HepG2 (cell line): ENCODE measurements at places on chromosomes 4 and X.
A peak's percentile ranks its signal among the peaks of the same experiment; 100 is the strongest.

DNA sequence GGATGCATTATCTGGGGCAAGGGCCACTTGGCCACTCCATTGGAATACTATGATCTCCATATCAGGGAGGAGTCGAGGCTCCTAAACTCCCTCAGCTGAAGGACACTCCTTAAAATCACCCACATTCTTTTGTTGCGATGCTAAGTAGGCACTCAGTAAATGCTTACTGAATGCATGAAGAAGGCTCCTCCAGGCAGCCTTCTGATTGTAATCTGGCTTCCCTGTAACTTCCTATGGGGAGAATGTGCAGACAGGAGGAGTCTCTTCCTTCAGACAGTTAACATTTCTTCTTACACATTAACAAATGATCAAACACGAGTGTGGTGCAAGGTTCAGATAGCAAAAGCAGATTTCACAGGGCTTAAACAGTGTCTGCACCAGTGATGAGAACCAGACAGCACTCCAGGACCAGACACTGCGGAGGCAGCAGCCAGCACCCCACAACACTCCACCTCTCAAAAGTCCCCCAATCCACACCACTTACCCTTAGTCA, 21.4 kb upstream of the USO1 start:
- DNase-seq: peak; percentile 83

GRCh38 chr4:97132435-97132834, 1010.8 kb downstream of the STPG2 start:
- DNase-seq: no peak

GRCh38 chr4:107599841-107600240, 120.2 kb downstream of the PAPSS1 start:
- no peak for DNase-seq

DNA sequence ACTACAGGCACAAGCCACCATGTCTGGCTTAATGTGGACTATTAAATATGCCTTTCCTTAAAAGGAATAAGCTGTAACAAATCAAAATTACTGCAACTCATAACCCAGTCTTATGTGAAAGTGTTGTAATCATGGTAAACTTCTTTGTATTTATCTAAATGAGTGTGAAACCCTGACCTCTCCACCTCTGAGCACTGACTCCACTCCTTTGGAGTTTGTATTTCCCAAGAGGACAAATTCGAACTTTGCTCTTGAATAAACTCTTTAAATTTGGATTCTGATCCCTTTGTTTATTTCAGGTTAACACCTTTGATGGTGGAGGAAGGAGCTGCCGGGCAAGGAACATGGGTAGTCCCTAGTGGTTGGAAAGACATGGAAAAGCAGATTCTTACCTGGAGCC, 48.3 kb upstream of the FAM9A start:
- DNase-seq: peak; percentile 30

- DNase-seq: no peak
Observed at GRCh38 chrX:13550346-13550745, 19.1 kb upstream of the EGFL6 start.

DNA sequence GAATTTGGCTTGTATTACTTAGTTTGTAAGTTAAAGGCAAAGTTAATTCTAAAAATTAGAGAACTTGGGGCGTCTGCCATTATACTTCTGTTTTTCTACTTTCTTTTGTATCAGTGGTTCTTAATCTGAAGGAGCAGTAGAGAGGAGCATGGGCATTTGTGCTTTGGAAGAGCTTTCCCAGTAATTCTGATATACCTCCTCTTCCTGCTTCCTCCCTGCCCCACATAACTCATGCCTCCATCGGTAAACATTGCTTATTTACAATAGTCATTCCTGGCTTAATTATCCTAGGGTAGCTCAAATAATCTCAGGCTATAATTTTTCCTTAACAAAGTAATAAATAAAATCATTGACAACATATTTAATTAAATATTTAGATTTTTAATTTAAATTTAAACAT, 37.1 kb upstream of the SPARCL1 start:
- DNase-seq: no peak

DNA sequence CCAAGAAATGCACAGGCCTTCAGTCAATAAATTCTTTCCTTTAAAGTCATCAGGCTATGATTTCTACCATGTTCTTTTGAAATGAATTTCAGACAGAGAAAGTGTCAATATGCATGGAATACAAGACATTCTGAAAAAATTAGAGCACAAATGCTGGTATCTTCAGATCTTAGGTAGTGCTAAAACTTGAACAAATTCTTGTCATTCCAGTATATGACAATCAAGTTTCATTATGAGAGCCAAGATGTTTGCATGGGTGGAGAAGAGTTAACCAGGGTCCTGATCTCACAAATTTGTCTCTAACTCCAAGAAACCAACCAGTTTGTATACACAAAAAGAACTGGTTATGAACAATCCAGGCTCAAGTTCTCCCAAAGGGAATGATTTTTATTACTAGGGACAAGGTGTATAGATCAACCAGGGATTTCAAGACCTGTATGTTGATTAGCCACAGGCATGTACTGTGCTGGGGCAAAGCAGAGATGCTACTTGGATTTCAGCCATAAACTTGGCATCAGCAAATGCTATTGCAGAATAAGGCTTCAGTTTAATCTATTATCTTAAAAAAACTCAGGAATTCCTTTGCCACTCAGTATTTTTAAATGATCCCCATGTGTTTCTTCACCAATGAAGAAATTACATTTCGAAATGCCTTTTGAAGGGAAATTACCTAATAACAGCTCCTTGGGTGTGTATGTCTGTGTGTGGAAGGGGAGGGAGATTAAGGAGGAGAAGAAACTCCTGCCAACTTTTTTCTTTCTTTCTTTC, 69.7 kb downstream of the FANCB start:
- no peak for DNase-seq

DNA sequence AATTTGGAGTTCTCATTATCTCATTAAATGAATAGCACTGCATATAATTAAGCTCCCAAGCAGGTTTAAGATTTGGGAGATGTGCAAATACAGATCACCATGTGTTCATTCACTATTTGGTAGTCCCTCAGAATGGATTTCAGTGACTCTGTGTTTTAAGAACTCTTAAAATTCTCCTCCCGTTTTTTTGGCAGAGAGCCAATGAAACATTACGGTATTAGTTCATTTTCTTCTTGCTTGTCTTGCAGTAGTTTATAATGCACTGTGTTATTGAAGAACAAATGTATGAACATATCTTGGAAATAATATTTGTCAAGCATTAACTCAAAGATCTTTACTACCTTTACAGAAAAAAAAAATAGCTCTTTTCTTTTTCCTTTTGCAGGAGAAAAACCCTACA, 32.7 kb downstream of the KLF3 start:
- DNase-seq: no peak

GRCh38 chrX:1767026-1767425, 152.2 kb downstream of the ASMT start:
- DNase-seq: no peak

DNA sequence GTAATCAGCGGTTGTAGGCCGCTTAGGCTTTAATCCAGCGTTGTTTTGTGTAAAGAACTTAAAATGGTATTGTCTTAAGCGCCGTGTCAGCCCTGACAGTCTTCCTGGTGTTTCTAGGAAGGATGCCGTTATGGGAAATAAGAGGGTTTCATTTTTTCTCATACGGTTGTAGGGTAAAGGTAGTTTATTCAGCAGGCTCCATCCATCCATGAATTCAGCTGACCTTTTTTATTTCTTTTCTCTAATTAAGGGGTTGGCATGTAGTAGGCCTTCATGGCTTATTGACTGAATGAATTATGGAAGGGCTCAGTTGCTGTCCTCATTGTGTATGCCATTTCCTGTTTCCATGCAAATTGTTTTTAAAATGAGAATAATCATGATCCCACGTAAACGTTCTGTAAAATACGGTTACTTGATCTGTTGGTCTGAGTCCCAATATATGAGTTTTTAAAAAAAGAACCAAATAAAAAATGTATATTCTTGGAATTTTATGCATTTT, 693 bp downstream of the OCIAD1 start:
- no peak for DNase-seq

- no peak for DNase-seq
Observed at GRCh38 chrX:47456080-47456479, 26.9 kb downstream of the ZNF41 start.

GRCh38 chr4:5912614-5913019, 19.7 kb upstream of the CRMP1 start:
- DNase-seq: no peak

GRCh38 chr4:189988877-189989431, 38.1 kb downstream of the FRG2 start:
- no peak for DNase-seq

DNA sequence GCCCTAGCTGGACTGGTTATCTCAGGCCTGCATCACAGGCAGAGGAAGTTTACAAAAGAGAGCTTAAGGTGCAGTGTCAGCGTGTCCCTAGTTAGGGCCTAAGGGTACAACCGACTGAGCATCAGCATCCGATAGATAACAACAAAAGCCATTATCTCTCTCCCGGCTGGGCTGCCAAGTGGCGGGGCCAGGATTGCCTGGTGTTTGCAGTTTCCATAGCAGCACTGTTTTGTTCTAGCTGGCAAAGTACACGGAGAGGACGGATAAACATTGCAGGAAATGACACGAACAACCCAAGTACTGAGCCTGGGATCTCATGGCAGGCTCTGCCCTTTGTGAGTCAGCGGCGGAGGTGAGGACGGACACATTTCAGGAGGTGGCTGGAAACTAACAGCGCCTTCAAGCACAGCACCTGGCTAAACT, 104.7 kb upstream of the NOCT start:
- peak; percentile 55 for DNase-seq

GRCh38 chr4:1776521-1777161, 16.5 kb upstream of the FGFR3 start:
- peak; percentile 74 for DNase-seq

DNA sequence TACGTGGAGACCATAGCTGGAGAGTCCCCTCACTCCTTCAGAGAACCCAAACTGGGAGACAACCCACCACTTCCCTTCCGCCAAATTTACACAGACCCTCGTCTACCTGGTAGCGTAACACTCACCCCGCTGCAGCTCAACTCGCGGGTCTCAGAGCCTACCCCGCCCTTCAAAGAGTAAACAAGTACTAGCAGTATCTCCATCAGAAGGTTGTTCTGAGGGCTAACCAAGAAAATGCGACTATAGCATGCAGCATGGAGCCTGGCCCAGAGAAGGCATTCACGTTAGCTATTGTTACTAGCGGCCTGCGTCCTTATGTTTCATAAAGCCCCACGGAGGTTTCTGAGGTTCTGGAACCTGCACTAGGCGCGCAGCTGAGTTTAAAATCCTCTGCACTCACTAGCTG, 531 bp upstream of the MANBA start:
- peak; percentile 17 for DNase-seq

- DNase-seq: no peak
Observed at GRCh38 chrX:50211510-50211909, 6.9 kb downstream of the CCNB3 start.

DNA sequence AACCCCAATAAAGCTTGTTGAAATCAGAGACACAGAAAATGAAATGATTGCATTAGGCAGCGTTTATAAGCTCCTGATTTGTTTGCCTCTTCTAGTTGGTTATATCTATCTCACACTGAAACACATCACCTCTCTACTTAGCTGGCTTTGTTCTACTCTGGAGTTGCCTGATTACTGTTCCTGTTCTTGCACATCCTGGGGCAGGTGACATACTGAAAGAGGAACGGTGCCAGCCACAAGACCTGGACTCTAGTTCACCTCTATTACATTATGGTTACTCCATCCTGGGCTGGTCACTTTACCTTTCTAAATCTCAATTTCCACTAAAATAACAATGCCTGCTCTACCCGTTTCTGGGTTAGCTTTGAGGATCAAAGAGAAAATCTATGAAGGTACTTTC, 47.9 kb downstream of the TRIM2 start:
- DNase-seq: no peak

DNA sequence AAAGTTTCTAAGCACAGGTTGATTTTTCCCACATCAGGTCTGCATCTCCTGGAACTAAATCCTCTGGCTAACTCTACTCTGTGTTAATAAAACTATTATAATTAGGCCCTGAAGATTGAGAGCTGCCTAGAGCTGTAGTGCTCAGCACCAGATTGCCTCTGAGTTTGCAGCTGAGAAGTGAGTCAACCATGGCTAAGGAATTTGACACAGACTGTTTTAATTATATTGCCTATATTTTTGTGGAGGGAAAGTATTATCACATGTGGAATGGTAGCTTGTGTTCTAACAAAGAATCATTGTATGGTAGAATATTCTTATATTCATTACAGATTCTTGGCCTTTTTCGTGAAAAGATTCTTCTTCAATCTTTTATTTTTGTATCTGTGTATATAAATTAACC, 1907.6 kb upstream of the TENM3 start:
- no peak for DNase-seq

- no peak for DNase-seq
Observed at GRCh38 chr4:8532245-8532781, 47.9 kb upstream of the GPR78 start.

GRCh38 chrX:119190831-119191230, 45.3 kb upstream of the PGRMC1 start:
- DNase-seq: no peak

DNA sequence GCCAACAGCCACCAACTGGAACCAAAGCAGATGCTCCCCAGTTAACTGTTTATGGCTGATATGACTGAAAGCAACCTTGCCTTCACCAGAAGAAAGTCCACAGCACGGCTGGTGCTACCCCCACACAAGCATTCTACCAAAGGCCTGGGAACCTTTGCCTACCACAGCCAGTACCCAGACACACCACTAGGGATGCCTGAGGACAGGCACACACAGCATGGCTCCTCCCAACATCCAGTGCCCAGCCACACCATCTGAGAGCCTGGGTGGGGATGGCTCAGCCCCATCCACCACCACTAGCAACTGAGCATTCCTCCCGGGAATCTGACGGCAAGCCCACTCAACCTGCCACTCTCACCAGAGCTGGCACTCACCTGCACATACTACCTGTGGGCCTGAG, 178.6 kb downstream of the SLC7A11 start:
- no peak for DNase-seq

DNA sequence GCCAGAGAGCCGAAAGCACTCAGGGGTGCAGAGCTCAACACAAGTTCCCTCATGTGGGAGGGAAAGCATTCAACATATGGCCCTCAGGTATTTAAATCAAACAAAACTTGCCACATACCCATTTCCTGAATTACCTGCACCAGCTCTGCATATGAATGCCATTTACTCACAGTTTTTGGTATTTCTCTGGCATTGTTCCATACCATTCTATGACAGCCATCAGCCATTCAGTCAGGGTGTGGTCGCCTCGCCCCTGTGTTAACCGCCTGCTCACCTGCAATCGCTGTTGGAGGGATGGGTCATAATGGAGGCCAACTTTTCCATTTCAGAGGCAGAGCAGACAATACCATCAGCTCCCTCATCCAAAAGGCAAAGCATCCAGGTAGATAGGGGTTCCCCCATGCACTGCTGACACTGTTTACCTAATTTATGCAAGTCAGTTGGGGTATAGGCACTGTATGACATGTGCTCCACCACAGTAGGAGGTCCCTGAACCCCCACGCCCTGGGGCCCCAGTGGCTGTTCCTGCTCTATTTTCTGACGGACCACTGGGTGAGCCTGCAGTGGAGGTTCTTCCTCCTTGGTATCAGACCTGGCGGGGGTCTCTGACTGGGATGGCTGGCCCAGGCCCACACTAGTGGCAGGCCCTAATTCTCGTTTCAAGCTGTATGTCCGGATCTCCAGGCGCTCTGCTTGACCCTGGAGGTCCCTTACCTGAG, 227.1 kb downstream of the ADGRL3 start:
- no peak for DNase-seq
